ENCODE measurements at places on chromosomes 5 and 9.
A peak's percentile ranks its signal among the peaks of the same experiment; 100 is the strongest.

DNA sequence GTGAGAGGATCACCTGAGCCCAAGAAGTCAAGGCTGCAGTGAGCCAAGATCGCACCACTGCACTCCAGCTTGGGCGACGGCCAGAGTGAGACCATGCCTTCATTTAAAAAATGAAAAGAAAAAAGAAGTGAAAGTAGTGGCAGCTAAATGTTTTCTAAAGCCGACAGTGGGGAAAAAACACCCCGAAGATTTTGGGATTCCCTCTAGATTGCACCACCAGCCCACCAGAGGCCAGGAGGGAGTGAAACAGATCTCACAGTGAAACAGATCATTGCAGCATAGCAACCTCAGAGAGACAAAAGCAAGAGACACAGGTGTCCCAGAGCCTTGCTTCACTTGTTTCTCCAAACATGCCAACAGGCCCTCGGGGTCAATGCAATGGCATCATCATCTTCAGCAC, 156.8 kb downstream of the PAX5 start:
- DNase-seq, result no peak

GRCh38 chr5:42951293-42951840, 88.8 kb downstream of the ANXA2R start:
- DNase-seq, result peak; percentile 38

DNA sequence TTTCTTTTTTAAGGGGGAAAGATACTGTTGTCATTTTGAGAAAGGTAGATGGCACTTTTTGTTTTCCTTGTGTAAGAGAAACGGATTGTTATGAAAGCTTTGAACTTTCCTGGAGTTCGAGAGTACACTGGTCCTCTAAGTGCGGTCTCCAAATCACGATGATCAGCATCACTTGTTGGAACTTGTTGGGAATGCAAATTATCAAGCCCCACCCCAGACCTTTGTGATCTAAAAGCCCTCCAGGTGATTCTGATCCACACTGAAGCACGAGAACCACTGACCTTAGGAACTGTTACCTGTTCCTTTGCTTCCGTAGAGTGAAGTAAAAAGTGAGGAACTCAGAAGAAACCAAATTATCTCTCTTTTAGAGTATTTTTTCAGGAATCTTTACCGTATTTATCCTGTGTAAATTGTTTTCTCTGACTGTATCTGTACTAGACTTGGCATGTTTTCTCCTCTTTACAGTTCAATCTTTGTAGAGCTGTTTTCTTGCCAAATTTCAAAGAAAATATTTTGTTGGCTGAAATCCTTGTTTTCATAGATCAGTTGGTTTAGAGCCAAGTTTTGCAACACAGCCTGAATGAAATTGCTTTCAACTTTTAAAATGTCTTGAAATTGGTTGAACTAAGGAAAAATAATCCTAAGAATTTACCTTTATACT, 4.0 kb downstream of the MAT2B start:
- DNase-seq, result peak; percentile 42

GRCh38 chr9:89526667-89527066, 28.8 kb upstream of the SEMA4D start:
- DNase-seq, result no peak
